Activated CD4-positive, alpha-beta T cell treated with anti-CD3 and anti-CD28 coated beads, Interleukin-2, Interleukin-6, amounts not matched to agents 100 ng/mL and 50 ng/mL, durations not matched to agents 16 hours and 8 hours (primary cell): ENCODE measurements at places on chromosomes 1 and 21.

DNA sequence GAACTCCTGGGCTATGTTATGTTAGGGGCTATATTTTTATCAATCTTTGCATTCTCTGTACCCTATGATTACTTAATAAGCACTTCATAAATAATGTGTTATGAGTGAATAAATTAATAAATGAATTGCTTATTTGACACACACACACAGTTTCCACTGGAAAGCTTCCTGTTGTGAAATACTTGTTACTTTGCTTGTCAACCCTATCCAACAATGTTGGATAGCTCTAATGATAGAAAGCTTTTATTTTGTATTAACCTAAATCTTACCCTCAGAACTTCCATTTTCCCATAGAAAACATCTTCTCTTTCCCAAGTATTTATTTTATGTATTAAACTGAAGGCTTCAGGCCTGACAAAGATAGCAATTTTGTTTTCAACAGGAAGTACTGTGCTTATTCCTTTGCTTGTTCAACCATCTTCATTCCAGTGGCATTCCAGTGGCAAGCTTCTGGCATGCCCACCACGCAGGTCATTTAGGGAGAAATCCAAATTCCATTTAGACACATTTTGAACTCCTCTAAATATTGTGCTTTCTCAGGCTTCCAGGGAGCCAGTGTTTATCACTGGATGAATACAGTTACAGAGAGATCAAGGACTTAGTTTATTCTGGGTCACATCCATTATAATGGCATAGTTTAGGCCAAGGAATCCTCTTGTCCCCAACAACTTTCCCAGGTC, 134.4 kb downstream of the TGFB2 start:
- DNase-seq: no peak

DNA sequence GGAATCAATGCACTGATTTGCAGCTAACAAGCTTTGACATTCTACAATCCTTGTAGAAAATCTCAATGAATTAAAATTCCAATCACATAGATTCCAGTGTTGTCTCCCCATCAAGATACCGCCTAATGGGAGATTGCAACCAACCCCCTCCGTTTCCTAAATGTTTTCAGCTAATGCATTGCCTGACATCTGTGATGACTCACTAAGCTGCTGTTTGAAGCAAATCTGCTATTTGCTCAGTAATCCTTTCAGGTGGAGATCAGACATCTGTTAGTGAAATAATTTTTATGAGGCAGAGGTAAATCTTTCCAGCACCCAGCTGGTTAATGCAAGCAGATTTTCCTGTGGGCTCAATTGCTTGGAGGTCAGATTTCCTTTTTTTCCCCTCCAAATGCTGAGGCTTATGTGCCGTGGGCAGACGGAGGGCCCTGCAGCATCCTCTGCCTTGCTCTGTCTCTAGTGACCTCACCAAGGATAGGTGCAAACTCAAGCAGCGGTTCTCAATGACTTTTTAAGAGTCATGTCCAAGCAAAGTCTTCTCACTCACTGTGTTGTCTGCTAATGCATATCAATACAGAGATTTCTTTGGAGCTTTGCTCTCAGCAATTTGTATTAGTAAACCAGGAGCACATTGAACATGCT, 91.1 kb upstream of the RAB3GAP2 start:
- no peak for DNase-seq

DNA sequence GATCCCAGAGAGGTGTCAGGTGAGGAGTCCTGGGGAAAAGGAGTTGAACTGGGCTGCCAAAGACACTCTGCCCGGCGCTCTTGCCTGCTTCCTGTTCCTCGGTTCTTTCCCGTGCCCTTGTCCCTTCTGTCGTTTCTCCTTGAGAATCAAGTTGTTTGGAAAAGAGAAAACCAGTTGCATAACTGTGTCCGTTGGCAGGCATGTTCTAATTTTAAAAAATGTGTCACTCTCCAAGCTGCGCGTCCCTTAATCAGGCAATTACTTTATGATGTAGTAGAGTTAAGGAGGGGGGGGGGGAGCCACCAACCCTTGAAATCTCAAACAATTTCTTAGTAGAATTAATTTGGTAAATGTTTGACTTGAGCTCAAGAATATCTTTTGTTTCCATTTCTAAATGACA, 105.9 kb upstream of the IGSF21 start:
- DNase-seq: no peak

DNA sequence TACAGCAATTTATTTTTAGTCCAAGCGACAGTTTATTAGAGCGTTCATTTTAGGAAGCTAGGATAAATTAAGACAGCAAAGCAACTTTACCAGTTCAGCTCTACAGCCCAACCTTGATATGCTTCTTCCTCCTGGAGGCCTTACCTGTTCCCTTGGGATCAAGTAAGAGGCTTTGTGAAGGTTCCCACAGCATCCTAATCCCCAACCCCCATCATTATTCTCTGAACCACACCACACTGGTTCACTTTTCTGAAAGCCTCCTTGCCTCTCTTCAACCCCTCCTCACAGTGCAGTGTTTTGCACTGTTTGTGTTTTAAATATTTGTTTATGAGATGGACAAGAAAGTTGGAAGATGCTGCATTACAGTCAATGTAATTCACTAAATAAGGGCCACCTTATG, 126.3 kb upstream of the CXADR start:
- DNase-seq: no peak

- no peak for DNase-seq
These were observed 11.8 kb downstream of the CFAP107 start for GRCh38 chr1:12757836-12758235.
